ENCODE measurements at places on chromosomes 4 and X.

DNA sequence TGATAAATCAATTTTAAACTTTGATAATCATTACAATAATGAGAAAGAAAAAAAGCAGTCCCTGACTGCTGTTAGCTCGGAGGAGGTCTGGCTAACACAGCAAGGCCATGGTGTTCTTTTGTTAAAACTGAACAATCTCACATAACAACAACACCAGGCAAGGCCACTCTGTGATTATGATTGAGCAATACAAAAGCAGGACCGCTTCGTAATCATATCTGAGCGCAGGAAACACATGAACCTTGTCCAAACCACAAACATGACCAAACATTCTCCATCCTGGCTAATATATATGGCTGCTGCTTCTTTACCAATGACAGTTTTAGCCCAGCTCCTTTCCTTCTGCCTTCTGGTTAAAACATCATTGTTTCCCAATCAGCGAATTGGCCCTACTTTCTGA is 76.8 kb upstream of the DDX53 start:
- no peak for DNase-seq
- H3K4me1 ChIP-seq, result no peaks in the 10 kb centered on the region
- H3K36me3 ChIP-seq, result no peaks in the 10 kb centered on the region
- no peak overlapping the region for H3K27ac ChIP-seq
- H3K27me3 ChIP-seq, result no peaks in the 10 kb centered on the region
- H3K4me3 ChIP-seq, result no peak overlapping the region

- H3K4me1 ChIP-seq, result no peaks in the 10 kb centered on the region
- H3K27me3 ChIP-seq, result peaks cover 5% of the 10 kb centered on the region
- H3K4me3 ChIP-seq, result no peak overlapping the region
- no peaks in the 10 kb centered on the region for H3K36me3 ChIP-seq
- no peak for DNase-seq
Measured at GRCh38 chrX:14125462-14125861, 95.8 kb upstream of the GEMIN8 start.

- H3K36me3 ChIP-seq, result no peaks in the 10 kb centered on the region
- DNase-seq, result no peak
- no peaks in the 10 kb centered on the region for H3K4me1 ChIP-seq
- no peak overlapping the region for H3K4me3 ChIP-seq
- no peak overlapping the region for H3K27ac ChIP-seq
- H3K27me3 ChIP-seq, result no peaks in the 10 kb centered on the region
Measured at GRCh38 chr4:85200106-85200505, 233.6 kb upstream of the WDFY3 start.

DNA sequence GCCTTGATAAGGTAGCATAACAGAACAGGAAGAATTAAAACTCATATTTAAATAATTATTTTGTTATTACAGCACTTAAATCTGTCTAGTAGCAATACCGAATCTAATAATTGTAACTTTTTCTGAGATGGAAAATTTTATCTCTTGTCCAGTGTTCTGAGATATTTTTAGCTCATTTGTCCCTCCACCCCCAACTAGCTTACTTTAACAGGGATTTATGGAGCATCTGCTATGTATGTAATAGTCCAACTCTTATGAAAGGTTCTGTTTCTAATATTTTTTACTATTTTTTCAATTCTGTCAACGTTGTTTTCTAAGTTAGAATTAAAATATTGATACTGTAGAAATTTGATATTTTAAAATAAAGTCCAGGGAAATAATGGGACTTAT is 38.2 kb upstream of the NUDT6 start:
- no peaks in the 10 kb centered on the region for H3K4me1 ChIP-seq
- H3K36me3 ChIP-seq, result peaks cover 4% of the 10 kb centered on the region
- no peak overlapping the region for H3K4me3 ChIP-seq
- no peaks in the 10 kb centered on the region for H3K27me3 ChIP-seq

DNA sequence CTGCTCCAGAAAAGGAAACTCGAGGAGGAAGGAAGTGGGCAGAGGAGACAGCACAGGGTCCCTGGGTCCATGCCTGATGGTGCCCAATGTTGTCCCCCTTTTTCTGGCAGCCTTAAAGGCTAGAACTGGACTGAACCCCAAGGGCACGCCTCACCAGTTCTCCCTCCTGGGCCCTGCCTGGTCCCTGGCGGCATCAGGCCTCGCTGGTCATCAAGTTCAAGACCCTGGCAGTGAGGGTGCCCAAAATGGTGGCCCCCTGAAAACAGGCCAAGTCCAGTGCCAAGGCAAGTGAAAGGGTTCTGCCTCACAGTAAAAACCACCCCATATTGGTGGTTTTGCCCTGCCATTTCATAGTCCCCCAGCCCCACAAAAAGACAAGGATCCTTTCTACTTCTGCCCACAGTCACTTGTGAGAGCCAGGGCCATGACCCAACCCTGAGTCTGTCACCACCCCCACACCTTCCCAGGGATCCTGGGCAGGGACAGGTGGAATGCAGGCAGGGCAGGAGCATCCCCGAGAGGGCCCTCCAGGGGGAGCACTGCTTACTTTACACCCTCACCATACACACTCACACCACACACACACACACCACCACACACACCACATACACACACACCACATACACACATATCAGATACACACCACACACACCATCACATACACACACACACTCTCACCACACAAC is 107.6 kb downstream of the DCTD start:
- DNase-seq, result no peak
- H3K27ac ChIP-seq, result no peak overlapping the region
- no peak overlapping the region for H3K4me3 ChIP-seq
- H3K4me1 ChIP-seq, result peaks cover 30% of the 10 kb centered on the region
- no peaks in the 10 kb centered on the region for H3K27me3 ChIP-seq
